HTR-8/SVneo (cell line): ENCODE measurements at places on chromosomes 16 and 17.

GRCh38 chr16:4426021-4426684 is 485 bp downstream of the DNAJA3 start:
- no peak for DNase-seq

DNA sequence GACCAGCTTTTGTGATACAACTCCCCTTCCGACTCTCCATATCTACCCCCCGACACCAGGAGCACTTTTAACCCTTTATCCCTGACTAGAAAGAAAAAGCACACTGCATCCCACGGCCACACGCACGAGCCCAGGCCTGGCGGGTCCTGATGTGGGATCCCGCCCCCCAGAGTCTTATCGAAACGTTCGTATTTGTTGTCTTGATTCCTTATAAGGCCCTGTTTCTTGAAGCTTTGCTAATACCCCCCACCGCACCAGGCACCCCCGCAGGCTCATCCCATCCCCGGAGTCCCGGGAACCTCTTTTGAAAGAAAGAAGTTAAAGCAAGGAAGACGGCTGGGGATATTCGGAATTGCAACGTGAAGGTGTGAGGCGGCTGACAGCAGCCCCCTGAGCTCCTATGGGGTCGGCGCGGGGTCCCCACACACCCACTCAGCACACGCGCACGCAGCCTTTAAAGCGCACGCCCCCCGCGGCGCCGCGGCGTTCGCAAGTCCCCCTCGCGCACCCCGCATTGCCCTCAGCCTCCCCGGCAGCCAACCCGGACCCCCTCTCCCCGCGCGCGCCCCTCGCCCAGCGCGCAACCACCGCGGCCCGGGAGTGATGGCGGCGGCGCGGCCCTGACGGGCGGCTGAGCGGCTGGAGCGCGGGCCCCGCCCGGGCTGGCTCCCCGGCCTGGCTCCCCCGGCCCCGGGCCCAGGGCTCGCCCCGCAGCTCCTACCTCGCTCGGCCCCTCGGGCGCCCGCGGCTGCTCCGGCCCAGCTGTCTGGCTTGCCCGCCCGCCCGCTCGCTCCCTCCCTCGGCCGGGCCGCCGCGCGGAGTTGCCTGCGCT is 448 bp downstream of the STAT5B start:
- DNase-seq: no peak

GRCh38 chr16:67943256-67943618 is 683 bp downstream of the LCAT start:
- DNase-seq: no peak

DNA sequence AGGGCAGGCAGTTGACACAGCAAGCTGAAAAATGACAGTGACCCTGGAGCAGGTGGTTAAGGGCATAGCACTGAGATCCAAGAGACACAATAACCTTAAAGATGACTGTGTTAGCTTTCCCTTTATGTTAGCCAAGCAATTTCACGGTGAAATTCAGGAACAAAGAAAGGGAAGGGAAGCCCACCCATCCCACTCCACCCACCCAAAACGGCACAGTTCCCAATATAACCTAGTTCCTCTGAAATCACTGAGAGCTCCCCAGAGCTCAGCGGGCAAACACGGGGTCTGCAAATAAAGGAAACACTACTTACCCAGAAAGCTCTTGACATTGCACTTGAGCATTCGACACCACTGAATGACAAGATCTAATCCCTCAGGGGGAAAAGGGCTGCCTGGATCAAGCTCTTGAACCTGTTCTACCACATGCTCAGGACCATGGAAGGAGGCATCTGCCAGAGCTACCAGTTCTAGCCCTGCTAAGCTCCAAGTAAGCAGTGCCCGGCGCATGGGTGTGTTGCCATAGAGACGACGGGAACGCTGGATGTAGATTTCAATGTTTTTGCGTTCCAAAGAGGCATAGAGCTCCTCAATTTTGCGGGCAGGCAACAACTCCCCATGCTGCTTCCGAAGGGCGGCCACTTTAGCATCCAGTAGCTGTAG is 10.6 kb downstream of the BLTP2 start:
- no peak for DNase-seq

DNA sequence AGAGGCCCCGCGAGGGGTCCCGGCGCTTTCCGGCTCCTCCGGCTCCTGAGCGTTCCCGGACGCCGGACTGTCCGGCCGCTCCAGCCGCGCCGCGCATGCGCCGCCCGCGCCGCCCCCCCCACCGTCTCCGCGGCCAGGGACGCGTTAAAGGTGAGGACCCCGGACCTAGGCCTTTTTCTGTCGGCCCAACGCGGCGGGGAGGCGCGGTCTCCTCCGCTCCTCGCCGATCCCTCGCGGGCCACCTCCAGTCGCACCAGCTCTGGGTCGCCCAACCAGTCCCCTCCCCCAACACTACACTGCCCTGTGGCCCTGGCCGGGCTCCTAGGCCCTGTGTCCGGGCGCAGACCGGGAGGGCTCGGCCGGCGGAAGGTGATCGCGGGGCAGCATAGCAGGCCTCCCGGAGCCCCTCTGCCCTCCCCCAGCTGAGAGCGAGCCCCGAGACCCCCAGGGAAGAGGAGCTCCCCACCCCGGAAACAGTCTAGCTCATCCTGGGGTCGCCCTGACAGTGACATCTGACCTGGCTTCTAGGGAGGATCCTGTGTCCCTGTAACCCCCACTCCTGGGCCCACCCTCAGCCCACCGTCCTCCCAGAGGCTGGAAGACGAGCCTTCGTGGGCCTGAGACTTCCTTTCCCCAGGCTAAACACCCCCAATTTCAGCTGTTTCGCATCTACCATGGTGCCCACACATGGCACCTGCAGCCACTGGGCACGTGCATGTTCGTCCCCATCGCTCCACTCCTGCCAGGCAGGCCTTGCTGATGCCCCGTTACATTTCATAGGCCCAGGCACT is 14.7 kb upstream of the BCAR1 start:
- peak; percentile 94 for DNase-seq

DNA sequence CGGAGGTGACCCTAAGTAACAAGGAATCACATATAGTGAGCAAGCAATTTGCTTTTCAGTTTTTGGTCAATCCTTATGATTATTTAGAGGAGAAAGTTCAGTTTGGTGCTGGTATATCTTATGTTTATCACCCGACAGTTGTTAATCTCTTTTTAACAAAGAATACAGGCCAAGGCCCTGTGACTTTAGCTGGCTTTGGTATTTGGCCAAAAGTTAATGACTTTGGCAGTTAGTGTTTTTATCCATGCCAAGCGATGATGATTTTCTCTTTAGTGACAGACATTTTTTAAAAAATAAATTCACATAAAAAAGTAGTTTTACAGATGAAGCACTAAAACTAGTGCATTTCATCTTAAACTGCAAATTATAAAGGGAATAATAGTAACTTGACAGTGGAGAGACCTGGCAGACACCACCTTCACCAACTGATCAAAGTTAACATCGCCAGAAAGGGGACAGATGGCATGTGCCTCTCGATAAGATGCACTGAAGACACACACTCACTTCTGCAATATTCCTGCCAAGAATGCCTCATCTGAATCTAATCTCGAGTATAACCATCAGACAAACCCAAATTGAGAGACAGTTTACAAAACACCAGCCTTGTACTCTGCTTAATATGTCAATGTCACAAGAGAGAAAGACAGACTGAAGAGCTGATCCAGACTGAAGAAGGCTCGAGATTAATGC is 6.9 kb downstream of the DEXI start:
- DNase-seq: no peak

- no peak for DNase-seq
Measured at GRCh38 chr17:56359518-56359917, 206.2 kb downstream of the ANKFN1 start.

DNA sequence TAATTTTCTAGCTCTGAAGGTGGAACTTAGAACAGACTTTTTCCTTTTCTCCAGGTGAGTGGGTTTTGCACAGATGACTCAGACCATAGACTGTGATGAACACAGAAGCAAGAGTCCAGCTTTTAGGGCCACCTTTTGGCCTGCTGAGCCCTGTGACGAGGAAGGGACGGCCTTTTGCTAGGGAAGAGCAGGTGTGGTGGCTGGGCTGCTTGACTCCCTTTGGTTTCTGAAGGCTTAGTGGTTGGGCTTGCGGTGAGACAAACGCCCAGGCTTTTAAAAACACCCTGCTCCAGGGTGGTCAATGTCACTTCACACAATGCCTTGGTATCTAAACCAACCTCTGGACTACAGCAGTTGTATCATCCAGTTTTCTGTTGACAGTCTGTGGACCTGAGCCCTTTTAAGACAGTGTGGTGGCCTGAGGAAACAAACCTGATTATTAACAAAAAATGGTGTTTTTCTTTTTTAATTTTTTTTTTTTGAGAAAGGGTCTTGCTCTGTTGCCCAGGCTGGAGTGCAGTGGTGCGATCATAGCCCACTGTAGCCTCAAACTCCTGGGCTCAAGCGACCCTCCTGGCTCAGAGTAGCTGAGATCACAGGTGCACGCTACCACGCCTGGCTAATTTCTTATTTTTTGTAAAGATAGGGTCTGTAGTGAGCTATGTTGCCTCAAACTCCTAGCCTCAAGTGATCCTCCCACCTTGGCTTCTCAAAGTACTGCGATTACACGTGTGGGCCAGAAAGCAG is 134.0 kb downstream of the SNX29 start:
- DNase-seq: no peak

GRCh38 chr17:50816771-50817751 is 18.3 kb upstream of the WFIKKN2 start:
- DNase-seq: peak; percentile 70

DNA sequence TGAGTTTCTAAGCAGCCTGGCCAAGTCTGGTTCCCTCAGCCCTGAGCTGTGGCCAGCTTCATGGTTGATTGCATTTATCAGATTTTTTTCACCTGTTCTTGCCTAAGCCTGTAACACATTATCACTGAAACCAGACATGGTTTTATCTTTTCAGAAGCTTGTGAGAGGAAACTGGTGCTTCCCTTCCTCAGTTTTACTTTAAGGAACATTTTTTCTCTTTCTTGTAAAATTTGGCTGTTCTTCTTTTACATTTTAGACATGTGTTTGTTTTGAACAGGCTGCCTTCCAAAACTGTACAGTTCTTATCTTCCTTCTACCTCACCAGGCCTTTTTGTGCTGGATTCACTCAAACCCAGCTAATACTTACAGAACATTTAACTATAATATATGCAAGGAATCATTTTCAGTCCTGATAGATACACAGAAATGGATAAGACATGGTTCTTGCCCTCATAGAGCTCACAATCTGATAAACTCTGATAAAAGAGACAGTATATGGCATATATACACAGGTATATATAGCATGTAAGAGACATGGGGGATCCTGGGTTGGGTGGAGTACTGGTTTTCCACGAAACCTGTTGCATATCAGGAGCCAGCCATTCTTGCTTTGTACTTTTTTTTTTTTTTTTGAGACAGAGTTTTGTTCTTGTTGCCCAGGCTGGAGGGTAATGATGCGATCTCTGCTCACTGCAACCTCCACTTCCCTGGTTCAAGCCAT is 44.5 kb downstream of the ZNRF1 start:
- DNase-seq: no peak

DNA sequence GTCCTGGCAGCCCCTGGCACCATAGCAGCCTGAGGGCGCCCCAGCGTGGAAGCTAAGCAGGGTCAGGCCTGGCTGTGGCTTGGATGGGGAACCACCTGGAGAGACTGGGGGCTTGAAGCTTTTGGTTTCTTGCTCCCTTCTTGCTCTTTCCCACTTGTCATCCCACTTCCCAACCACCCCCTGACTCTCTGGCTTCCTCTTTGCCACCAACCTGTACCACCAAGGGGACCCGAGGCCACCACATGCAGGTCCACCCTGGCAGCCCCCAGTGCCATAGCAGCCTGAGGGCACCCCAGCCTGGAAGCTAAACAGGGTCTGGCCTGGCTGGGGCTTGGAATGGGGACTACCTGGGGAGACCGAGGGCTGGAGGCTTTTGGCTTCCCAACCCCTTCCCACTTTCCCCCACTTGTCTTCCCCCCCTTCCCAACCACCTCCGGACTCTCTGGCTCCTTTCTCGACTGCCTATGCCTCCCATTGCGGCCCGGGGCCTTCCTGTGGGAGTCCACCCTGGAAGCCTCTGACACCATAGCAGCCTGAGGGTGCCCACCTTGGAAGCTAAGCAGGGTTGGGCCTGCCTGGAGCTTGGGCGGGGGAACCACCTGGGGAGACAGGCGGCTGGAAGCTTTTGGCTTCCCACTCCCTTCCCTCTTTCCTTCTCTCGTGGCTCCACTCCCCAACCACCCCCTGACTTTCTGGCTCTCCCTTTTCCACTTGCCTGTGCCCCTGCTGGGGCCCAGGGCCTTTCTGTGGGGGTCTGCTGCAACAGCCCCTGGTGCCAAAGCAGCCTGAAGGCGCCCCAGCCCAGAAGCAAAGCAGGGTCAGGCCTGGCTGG is 2294.4 kb downstream of the TP53TG3F start:
- DNase-seq: no peak

DNA sequence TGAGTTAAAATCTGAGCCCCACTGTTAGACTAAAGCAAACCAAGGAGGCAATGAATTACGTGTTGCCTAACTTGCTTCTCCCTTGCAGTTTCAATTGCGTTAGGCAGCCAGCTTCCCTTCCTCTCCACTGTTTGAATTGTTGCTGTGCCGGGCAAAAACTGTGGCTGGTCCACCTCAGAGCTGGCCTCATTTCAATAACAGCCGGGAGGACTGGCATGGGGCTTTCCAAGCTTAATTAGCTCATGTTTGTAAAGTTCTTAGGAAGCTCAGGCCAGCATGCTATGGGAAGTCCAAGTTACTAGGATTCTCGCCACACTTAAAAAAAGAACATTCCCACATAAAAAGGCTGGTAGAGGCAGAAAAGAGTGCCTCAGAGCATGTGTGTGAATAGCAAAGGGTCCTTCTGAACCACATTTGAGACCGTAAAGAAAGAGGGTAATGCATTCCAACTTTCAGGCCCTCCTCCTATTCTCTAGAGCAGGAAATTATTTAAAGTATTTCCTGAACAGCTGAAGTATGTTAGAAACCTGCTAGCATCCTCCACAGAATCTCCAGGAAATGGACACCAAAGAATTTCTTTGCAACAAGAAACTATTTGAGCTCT is 79.0 kb upstream of the SMURF2 start:
- DNase-seq: no peak

DNA sequence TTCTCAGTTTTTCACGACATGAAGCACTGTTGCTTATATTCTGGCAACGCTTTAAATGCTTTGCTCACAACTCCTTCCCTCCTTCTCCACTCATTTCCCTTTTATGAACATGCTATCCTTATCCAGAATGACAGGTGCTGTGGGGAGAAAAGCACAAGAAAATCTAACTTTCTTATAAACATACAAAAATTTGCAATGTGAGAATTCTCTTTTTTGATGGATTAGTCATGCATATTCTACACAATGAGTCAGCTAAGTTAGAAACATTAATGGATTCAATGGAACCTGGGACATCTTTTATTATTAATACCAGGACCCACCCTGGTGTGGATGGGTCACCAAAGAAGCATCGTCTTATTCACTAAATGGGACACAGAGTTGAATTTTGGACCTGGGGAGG is 234.6 kb upstream of the CDH5 start:
- DNase-seq: no peak

- no peak for DNase-seq
Measured at GRCh38 chr17:82678265-82678891, 20.1 kb downstream of the RAB40B start.

DNA sequence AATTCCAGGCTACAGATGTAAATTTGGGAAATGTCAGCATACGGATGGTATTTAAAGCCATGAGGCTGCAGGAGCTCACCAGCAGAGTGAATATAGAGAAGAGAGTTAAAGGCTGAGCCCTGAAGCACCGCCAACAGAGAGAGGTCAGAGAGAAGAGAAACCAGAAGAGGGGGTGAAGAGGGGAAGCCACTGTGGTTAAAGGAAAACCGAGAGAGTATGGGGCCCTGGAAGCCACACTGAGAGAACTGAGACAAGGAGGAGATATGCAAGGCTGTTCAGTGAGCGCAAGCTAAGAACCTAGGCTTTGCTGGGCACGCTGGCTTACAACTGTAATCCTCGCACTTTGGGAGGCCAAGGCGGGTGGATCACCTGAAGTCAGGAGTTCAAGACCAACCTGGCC is 24.6 kb downstream of the COPRS start:
- no peak for DNase-seq

GRCh38 chr16:85554114-85554888 is 58.8 kb upstream of the GSE1 start:
- DNase-seq: peak; percentile 79
